ENCODE measurements at places on chromosomes 6 and 20.

GRCh38 chr6:36920049-36920448 lies 34.3 kb downstream of the C6orf89 start:
- DNase-seq: no peak

- no peak for DNase-seq
Observed at GRCh38 chr20:20405623-20406022, 37.7 kb downstream of the INSM1 start.

DNA sequence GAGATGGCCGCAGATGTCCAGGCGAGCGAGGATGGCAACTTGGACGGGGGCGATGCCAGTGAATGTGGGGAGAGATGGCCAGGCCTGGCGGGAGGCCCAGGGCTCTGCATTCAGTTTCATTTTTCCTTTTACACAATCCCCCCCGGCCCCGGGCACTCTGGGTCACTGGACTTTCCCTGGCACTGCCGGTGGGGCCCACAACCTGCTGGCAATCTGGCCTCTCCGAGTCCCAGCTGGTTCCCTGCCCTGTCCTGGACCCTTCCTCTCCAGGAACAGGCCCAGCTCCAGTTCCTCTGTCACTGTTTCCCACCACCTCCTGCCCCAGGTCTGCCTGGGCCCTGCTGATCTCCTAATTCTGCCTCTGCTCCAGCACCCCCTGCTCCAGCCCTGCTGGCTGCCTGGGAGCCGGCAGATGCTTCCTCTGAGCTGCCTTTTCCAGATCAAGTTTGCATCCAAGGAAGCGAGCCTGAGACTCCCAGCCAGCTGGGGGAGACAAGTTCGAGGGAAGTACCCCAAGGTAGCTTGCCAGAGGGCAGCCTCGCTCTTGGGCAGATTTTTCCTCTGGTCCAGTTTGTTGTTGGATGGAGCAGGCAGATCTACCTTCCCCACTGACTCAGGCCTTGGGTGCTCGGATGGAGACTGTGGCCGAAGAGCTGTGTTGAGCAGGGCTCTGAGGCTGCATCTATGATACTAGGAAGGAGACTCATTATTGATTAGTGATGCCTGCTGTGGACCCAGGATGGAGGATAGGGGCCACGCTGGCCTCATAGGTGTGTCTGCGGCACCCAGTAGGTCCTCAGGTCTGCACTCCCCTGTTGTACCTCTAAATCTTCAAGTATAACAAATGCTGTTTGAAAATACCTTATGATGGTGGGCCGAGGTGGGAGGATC lies 83.2 kb downstream of the CEBPB start:
- no peak for DNase-seq

DNA sequence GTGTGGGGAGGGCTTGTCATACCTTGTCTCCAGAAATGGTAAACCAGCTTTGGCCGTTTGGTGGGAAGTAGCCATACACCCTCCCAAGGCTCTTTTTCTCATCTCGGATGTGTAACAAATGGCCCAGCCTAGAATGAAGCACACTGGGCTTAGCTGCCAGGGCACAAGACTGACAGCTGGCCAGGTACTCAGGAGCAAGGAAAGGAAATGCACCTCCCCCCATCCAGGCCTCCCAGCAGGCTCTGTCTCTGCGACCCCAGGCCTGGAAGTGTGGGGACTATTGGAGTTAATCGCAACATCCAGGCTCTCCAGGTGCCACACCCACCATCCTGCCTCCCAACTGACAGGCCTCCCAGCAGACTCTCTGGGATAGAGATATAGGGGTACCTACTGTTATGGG lies 43.0 kb downstream of the MRS2 start:
- no peak for DNase-seq

DNA sequence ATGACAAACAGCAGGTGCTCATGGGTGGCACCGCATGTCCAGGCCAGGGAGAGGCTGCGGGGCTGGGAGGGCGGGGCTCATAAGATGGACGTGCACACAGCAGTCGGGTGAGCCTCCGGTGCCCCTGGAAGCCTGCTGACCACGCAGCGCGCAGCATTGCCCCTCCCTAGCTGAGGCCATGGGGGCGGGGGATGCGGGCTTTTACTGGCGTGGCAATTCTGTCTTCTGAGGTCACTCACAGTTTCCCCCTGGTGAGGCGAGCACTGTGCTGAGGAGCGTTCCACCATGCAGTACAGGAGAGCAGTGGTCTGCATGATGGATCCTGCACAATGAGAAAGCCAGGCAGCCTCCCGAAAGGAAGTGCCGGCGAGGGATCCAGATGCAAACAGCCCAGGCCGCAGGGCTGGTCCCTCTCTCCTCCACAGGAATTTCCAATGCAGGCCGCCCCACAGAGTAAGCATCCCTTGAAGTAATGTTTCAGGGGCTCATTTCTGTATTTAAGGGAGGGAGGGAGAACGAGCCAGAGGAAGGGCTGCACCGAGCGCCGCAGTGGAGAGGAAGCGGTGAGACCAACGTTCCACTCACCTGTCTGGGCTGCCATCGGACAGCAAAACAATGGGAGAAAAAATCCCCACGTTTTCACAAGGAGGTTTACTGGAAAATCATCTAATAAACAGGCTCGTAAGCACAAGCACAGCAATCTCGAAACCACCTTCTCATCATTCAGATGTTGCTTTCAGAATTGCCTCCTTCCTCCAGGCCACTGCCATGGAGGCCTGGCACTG lies 56.0 kb downstream of the IRF4 start:
- DNase-seq: no peak

DNA sequence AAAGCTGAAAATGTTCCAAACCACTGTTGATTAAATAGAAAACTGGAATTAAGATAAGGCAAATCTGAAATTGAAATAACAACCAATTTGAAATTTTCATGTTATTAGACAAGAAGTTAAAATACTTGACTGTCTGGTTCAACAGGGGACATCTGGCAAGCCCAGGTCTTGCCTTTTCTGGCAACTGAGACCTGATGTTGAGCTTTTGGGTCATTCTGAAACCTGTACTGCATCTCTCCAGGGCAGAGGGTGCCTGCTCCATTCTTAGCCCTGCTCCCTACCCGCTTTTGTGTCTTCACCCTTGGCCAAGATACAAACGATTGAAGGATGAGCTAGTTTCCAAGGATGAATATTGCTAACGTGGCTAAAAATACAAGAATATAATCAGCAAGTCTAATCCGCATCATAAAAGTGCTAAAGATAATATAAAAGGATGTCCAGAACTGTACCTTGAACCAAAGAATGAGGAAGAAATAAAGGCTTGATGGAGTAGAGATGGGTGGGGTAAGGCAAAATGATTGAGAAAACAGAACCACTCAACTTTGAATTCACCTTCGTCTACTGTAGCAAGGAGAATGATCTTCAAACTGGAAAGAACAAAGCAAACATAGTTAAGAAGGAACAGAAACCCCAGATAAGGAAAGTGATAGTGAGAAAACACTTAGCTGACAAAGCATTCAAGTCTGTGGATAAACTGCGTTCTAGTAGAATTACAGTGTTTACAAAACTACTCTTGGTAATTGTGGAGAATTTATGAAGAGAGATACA lies 109.8 kb upstream of the MAN1A1 start:
- no peak for DNase-seq

- DNase-seq: no peak
Observed at GRCh38 chr6:114342826-114343781, at the start of gene HS3ST5. HS3ST5 (minus strand) TSS chr6:114343023; CDS start chr6:114062845, 280,178 bp downstream.

GRCh38 chr20:53679597-53680309 lies 86.1 kb upstream of the ZNF217 start:
- no peak for DNase-seq
